ENCODE measurements at places on chromosomes 6 and 20.
A peak's percentile ranks its signal among the peaks of the same experiment; 100 is the strongest.

DNA sequence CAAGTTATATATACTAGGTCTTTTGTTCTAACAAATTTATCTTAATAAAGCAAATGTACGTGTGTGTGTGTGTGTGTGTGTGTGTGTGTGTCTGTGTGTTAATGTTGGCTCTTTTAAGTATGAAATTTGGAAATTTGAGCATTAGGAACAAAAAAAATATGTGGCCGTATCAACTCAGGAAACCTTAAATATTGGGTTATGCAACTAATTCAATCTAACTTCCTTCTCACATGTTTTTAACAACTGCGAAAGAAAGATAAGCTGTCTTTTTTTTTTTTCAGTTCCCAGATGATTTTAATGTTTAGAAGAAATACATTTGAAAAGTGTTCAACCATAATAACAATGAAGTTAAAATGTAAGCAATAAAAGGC, 616.4 kb upstream of the ARID1B start:
- no peak for DNase-seq

- DNase-seq, result no peak
Measured at GRCh38 chr6:44594481-44594880, 207.0 kb downstream of the CDC5L start.

- no peak for DNase-seq
Measured at GRCh38 chr6:130366107-130367005, 539 bp downstream of the TMEM200A start.

GRCh38 chr6:37033255-37033654, 27.8 kb downstream of the FGD2 start:
- no peak for DNase-seq

DNA sequence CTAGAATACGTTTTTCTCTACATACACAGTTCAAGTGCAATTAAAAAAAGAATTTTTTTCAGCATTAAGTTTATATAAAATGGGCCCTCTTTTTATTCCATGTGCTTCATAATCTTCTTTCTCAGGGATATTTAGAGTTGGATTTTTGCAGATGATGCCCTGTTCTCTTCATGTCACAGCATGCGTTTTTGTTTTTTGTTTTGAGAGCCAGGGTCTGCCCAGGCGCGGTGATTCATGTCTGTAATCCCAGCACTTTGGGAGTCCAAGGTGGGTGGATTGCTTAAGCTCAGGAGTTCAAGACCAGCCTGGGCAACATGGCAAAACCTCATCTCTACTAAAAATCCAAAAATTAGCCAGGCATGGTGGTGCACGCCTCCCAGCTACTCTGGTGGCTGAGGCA, 82.9 kb upstream of the PRND start:
- DNase-seq, result no peak

DNA sequence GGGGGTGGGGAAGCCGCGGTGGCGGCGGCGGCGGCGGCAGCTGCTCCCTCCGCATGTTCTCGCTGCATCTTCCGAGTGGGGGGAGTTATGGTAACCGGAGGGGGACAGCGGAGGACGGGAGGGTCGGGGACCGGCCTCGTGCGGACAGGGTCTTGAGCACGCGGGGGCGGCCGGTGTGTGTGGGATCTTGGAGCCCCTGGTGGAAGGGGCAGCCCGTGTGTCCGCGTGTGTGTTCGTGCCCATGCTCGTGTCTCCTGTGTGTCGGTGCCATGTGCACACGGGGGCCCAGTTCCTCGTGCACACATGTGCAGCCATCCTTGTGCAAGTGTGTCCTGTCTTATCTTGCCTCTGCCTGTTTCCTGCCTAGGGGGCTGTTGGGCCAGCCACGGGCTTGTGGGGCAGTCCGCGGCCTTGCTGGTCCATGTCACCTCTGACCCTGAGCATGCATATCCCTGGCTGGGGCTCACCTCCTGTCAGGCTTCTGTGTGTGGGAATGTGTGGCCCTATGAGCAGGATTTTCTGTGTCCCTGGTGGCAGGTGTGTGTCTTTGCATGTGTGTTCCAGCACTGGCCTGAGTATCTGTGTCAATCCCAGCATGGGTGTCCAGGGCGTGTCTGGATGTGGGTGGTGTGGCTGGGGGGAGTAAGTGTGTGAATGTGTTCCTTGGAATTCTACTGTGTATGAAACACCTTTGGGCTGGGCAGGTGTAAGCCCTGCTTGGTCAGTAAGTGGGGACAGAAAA, 8.5 kb downstream of the SYNGAP1 start:
- DNase-seq, result no peak

DNA sequence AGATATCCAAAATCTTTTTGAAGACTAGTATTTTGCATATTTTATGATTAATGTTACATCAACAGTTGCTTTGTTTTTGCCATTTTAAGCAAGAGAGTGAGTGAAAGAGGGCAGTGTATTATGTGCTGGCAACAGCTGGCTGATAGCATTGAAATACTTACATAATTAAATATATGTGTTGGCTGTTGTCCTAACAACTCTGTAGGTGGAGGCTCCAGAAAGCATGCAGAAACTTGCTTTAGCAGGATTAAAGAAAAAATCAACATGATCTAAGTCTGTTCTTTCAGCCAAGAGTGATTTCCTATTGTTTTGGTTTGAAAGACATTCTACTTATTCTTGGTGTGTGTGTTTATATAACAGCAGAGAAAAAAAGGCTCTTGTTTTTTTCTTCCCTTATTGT, 127.5 kb downstream of the CDKAL1 start:
- no peak for DNase-seq

DNA sequence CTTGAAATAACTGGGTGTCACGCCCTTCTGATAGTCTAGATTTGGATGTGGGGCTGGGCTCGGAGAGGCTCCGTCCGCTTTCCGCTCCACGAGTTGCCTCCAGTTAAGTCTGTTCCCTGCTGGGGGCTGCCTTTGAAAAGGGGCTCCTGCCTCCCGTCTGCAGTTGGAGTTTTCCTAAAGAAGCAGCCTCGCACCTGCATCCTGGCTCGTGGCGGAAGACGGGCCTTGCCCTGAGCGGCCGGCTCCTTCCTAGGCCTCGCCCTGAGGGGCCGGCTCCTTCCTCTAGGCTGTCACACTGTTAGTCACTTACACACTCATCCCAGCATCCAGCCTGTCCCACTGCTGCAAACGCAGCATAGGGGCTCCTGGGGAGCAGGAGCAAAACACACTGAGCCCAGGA, 74.4 kb downstream of the SMOC2 start:
- DNase-seq, result no peak

DNA sequence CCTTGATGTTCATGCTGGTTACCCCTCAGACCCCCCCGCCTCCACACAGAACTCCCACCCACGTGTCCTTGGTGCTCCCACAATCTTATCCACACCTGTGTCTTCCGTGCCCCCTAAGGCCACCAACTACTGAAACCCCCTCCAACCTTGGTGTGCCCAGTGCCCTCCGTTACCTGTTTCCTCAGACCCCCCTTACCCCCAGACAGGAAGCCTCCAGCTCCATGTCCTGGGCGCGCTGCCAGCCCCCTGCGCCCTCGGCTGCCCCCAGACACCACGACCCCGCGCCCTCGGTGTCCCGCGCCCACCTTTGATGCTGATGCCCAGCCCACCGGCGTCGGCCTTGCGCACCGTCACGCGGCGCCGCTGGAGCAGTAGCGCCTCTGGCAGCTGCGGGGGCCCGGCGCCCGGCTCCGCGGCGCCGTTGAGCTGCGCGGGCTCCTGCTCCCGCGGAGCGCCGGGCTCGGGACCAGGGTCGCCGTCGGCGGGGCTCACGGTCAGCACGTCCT, 504 bp downstream of the SNTA1 start:
- peak; percentile 4 for DNase-seq

- no peak for DNase-seq
Measured at GRCh38 chr6:12785301-12785700, 68.7 kb downstream of the PHACTR1 start.

DNA sequence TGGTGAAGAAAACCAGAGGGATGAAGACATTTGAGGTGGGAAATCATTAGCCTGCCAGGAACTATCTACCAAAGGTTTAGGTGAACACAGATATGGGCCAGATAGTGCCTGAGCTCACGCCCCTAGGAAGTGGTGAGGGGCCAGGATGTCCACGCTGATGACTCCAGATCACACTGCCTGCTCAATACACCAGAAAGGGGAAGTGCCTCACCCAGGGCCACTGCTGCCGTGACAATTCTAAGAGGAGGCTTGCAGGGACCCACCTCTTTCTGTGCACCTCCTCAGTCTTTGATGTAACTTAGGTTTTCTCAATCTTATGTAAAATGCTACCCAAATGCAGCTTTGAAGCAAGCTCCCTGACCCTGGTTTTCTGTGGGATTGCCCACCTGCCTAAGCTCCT, 5.4 kb upstream of the RAB44 start:
- no peak for DNase-seq

DNA sequence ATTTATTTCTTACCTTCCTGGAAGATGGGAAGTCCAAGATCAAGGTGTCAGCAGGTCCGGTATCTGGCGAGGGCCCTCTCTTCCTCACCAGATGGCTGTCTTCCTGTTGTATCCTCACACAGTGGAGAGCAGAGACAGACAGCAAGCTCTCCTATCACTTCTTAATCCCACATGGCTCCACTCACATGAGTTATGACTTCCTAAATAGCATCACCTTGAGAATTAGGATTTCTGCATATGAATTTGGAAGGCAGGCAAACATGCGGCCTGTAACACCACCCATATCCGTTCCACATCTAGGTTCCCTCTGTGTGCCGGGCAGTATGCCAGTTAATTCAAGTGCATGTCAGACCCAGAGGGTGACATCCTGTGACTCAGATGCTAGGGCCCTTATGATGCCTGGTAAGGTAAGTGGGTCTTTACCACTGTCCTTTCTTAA, 2.1 kb downstream of the RAET1E start:
- DNase-seq, result no peak

DNA sequence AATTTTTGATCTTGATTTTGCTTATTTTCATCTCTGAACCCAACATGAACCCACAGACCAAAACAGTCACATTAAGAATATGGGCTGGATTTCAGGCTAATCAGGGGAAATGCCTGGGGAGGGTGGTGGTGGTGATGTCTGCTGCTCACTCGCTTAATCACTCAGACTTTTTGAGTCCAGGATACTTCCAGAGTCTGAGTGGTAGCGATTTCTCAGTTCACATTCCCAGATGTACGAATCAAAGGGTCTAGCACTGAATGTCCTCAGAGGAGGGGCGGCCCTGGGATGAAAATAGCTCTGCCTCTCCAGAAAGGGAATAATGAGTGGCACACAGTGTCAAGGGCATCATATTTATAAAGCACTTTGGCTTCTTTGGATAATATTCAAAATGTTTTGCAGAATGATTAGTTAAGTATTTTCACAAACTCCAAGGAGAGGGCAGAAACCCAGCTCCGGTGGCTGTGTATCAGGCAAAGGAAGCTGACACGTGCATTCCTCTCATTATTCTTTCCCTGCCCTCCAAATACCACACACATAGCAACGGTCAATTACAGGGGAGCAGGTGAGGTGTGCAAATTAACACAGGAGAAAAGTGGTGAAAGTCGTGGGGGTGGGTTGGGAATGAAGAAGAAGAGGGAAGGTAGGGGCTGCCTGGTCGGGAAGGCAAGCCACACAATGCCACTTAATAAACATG, 345.2 kb upstream of the RSPO3 start:
- no peak for DNase-seq

- DNase-seq, result no peak
Measured at GRCh38 chr6:106033806-106034205, 52.3 kb upstream of the PRDM1 start.

DNA sequence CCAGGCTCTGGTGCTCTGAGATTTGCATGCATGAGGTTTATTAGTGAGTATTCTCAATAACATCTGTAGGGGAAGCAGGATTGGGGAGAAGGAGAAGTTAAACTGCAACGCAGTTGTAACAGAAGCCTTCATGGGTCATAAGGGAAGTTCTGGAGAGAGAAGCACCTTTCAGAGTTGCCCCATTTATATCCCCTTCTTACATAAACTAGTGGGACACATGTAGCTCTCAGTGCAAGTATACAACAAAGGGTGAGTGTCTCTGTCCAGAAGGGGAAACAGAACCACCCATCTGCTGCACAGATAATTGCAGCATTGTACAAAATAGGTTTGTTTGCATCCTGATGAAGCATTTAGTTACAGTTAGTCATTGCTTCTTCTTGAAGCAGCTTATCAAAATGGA, 4.3 kb upstream of the ADGB start:
- DNase-seq, result no peak

DNA sequence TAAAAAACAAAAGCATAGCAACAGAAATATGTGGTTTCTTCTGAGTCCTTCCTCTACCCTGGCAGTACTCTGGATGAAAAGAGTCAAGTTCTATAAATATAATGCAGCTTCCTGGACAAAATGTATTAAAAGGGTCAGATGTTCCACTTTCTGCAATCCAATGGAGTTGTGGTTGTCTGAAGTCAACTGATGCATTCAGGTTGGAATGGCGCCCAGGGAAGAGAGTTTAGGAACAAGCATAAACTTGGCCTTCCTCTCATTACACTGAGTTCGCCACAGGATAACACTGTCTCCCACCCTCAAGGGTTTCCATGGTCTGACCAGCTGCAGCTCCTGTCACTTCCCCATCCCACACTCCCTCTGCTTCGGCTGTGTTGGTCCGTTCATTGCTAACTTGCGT, 66.4 kb downstream of the PLEKHG1 start:
- no peak for DNase-seq

- DNase-seq, result no peak
Measured at GRCh38 chr6:18997375-18997826, 610.3 kb downstream of the RNF144B start.

- peak; percentile 55 for DNase-seq
Measured at GRCh38 chr6:158072083-158072721, 90.5 kb downstream of the SYNJ2 start.

- no peak for DNase-seq
Measured at GRCh38 chr6:32492351-32492750, 37.7 kb downstream of the HLA-DRB5 start.

- DNase-seq, result no peak
Measured at GRCh38 chr6:91161246-91161645, 574.4 kb upstream of the MAP3K7 start.

DNA sequence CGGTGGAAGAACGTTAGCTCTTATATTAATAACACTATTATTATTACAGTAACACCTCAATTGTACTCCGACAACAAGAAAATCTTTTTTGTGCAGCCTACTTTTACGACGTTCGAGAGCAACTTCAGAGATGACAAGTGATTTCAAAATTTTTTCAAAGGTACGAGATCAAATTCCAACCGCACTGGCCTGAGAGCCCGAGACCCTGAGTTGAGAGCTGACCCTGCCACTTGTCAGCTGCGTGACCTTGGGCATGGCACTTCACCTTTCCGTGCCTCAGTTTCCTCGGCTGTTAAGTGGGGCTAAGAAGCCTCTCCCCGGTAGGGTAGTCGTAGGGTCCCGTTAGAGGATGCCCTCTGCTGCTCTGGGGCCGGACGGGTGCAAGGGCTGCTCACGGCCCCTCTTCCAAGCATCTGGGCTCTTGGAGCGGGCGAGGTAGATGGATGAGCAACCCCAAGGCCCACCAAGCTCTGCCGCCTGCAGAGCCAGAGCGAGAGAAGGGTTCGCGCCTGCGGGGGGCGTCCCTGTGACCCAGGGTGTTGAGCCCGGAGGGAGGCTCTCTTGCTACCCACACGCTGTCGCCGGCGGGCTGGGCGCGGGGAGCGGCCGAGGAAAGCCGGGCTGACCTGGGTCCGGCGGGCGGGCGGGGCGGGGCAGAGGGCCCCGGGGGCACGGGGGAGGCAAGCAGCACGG, 510 bp downstream of the NDRG3 start:
- DNase-seq, result no peak
